ENCODE measurements at places on chromosomes 13 and 19.
A peak's percentile ranks its signal among the peaks of the same experiment; 100 is the strongest.

DNA sequence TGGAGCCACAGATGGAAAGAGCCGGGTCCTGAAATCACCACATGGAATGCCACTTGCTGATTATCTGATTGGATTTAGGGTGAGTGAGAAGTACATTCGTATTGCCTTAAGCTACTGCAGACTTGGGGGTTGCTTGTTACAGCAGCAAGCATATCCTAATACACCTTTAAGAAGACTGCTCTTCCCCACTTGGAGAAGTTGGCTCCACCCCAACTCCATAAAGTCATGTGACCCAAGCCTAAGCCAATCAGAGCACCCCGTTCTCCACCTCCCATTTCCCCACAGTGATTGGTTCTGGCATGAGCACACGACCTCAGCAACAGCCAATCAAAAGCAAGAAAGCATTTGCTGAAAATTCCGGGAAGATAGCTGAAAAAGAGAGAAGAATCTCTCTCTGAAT lies 23.1 kb downstream of the CACNA1A start:
- no peak for DNase-seq

DNA sequence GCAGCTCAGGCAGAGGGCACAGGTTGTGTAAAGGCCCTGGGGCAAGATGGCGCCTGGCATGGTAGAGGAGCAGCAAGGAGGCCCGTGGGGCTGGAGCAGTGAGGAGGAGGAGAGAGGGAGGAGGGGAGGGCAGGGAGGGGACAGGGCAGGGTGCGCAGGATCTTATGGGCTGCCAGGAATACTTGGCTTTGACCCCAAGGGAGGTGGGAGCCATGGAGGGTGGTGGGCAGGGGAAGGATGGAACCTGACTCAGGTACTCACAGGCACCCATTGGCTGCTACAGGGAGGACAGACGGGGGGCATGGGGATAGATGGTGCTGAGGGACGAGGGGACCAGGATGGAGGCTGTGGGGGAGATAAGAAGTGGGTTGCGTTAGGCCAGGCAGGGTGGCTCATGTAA lies 3.3 kb downstream of the TNFAIP8L1 start:
- DNase-seq, result no peak

GRCh38 chr13:24348385-24348784 lies 39.0 kb downstream of the C1QTNF9 start:
- no peak for DNase-seq

DNA sequence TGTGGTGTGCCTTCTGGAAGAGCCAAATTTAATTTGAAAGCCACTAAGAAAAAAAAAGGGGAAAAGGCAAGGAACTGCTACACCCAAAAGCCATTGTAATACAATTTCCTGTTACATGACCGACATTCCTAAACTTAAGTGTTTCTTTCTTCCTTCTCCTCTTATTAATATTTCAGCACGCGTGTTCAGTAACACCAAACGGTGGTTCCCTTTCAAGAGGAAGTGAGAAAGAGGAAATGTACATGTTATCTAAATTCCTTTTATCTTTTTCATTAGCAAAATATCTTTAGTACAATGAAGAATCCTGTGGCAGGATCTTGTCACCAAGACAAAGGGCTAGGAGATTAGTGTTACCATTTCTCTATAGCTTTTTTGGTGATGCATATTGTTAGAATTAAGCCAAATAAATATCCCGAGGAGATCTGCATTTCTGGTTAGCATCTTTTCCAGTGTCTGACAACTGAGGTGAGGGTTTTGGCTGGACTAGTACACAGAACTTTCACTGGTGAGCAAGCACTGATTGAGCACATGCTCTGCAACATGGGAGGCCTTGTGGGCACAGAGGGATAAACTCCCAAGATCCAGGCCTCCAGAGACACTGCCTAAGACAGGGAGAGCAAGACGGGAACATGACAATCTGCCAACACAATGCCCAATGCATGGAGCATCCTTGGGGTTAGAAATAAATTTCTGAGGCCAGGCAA lies 22.1 kb downstream of the LATS2 start:
- DNase-seq, result no peak

- DNase-seq, result no peak
Observed at GRCh38 chr19:2652504-2653099, 49.9 kb downstream of the GNG7 start.

DNA sequence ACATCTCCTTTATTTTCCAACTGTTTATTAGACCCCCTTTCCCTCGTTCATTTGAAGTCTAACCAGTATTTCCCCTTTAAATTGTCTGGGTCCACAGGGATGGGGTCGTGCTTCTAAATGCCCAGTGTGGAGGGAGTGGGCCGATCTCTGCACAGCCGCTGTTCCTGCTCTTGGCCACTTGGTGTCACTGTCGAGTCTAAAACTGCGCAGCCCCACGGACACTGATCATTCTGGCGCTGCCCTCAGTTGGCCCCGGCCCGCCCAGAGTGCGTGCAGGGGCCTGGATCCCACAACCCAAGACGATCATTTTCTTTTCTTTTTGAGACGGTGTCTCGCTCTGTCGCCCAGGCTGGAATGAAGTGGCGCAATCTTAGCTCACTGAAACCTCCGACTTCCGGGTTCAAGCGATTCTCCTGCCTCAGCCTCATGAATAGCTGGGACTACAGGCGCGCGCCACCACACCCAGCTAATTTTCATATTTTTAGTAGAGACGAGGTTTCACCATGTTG lies 12.0 kb downstream of the WDR88 start:
- DNase-seq, result peak; percentile 75

DNA sequence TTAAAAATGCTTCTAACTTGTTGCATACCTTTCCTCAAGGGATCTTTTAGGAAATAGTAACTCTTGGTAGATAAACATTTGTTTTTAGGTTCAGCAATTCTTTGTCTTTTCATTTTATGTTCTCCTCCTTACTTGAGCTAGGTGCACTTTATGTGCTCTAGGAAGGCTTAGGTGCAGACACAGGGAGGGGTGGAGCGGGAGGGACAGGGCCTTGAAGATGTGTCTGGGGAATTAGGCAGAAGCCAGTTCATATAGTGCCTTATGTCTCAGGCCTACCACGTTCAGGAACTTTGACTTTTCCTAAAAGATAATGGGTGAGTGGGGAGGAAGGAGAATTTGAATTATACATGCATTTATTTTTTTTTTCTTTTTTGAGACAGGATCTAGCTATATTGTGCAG lies 37.7 kb downstream of the IRS2 start:
- DNase-seq, result no peak

- DNase-seq, result no peak
Observed at GRCh38 chr19:13825489-13826441, 30.5 kb downstream of the ZSWIM4 start.

GRCh38 chr13:29594710-29595379 lies 643 bp downstream of the SLC7A1 start:
- peak; percentile 80 for DNase-seq

- no peak for DNase-seq
Observed at GRCh38 chr13:99505814-99506269, 4.6 kb downstream of the TM9SF2 start.

- peak; percentile 61 for DNase-seq
Observed at GRCh38 chr13:108859197-108860012, 230.0 kb downstream of the MYO16 start.

DNA sequence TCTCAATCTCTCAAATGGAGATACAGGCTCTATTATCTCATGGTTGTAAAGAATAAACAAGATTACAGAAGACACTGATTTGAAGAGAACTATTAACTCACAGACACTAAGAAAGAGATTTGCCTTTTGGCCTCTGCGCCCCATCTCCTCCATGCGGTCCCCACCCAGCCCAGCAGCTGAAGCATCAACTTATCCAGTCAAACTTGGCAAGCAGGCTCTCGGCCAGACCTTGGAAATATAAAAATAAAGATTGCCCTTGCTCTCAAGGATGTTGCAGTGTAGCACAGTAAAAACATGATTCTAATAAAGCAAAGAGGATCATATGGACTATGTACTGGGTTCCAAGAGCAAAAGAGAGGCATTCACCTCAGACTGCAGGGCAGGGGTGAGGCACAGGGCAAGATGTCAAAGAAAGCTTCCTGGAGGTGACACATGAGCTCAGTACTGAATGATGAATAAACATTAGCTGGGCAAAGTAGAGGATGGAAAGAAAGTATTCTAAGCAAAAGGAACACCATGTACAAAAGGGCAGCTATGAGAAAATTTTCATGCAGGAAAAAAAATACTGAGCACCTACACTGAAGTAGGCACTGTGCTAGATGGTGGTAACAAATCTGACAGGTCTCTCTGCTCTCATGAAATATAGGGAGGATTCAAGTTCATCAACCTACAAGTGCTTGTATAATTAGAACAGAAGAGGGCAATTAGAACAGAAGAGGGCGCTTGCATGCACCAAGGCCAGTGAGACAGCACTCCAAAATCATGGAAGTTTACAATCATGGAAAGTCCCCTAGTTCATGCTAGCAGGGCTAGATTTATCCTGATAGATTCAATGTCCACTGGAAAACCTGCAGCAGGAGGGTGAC lies 85.0 kb downstream of the SACS start:
- no peak for DNase-seq

DNA sequence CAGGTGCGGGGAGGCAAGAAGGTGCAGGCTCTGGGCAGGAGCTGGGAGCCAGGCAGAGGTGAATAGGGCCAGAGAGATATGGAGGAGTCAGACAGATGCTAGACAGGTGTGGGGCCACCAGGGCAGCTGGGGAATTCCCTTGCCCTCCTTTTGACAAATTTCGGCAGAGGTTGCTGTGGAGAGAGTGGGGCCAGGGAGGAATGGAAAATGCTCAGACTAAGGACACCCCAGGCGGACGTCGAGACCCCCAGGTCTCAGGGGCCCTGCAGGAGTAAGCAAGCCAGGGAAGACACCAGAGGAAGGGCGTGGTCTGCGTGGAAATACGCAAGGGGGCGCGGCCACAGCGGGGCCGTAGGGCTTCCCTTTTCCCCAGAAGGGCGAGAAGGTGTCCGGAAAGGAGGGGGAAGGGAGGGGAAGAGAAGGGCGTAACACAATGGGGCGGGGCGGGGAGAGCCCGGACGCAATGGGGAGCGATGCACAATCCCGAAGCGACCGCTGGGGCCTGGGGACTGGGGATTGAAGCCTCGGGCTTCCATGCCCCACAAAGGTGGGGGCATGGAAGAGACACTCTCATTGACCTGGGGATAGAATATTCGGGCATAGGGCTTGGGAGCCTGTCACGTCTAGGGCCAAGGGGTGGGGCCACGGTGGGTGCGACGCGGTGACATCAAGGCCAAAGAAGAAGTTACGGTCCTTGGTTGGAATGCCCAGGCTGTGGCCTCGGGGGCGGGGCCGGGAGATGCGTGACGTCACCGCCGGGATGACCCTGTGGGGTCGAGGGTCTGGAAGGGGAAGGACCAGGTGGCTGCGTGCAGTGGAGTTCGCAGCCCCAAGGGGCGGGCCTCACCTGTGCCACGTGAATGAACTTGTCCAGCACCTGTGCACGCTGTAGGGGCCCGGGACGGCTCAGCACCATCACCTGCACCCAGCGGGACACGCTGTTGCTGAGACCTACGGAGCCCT lies 8.2 kb downstream of the RASGRP4 start:
- peak; percentile 19 for DNase-seq

DNA sequence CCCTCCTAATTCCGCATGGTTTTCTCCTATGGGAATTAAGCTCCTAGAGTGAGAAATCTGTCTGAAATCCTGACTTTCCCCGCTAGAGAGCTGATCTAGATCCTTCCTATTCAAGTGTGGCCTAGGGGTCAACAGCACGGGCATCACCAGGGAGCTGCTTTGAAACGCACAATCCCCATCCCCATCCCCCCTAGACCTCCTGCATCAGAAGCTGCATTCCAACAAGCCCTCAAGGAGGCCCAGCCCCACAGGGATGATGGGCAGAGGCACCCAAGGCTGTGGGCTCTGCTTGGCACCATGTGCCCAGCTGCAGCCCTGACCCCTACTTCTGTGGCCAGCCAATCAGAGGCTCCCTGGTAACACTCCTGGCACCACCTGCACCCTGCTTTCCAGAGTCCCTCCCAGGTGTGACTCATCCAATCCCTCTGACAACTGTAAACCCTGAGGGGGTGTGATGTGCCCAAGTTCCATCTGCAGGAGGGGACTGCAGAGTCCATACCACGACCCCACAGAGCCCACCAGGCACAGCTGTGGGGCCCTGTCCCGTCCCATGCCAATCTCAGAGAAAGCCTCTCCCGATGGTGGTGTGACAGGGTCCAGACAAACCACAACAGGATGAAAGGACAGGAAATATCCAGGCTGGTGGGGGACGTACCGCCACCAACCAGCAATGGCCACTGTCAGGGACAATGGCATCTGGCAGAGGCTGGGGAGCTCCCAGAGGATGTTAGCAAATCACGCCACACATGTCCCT lies 19.8 kb upstream of the SLC35E1 start:
- DNase-seq, result peak; percentile 42

GRCh38 chr13:97306645-97307044 lies 84.5 kb downstream of the MBNL2 start:
- DNase-seq, result peak; percentile 34

DNA sequence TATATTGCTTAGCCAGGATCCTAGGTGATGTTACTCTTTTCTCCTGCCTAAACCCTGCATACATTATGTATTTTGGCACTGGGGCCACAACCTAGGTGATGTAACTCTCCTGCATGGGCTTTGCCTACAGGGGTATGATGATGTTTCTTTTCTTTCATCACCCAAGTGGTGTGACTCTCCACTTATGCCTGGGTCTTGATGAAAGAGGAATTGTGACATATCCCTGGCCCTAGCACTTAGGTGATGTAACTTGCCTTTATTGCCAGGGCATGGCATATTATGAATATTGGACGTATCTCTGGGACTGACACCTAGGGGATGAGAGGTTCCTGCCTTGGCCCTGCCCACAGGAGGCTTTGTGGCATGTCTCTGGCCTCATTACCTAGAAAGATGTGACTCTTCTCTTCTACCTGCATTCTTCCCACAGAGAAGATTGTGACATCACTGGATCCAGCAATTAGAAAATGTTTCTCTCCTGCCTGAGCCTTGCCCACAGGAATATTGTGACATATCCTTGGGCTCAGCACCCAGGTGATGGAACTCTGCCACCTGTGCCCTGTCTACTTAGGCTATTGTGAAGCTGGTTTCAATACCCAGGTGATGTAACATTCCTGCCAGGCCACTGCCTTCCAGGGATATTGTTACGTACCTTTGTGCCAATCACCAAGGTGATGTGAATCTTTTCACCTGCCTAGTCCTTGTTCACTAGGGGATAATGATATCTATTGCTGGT lies 27.3 kb upstream of the ZNF254 start:
- DNase-seq, result no peak

GRCh38 chr13:110593430-110594130 lies 21.8 kb upstream of the NAXD start:
- DNase-seq, result peak; percentile 69

GRCh38 chr19:19371059-19371458 lies 34.4 kb upstream of the GATAD2A start:
- DNase-seq, result no peak

- no peak for DNase-seq
Observed at GRCh38 chr13:100536643-100537180, 51.9 kb downstream of the GGACT start.

GRCh38 chr19:55459950-55460657 lies 1.3 kb downstream of the ISOC2 start:
- peak; percentile 29 for DNase-seq

Measured in astrocyte of the hippocampus (primary cell).